ENCODE measurements at places on chromosomes 3 and 15.

GRCh38 chr15:23694592-23694991 lies 7.5 kb upstream of the NDN start:
- DNase-seq: no peak

DNA sequence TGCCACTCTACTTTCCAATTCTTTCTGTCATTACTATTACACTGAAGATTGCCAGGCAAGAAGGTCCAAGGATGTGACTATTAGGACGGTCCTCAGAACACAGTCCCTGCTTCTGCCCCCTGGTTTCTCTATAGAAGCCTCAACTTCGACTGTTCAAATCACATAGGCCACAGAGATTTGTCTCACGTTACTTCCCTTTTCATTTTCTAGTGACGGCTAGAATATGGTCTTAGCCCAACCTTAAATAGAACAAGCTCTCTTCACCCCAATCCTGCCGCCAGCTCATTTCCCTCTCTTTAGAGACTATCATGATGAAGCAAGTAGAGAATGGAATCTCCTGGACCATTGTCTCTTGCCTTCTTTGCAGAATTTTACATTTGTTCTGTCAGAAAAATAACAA lies 84.9 kb downstream of the TIGIT start:
- no peak for DNase-seq

GRCh38 chr3:14430053-14430452 lies 27.6 kb downstream of the SLC6A6 start:
- no peak for DNase-seq

- no peak for DNase-seq
Observed at GRCh38 chr15:31371520-31372240, 45.0 kb downstream of the KLF13 start.

GRCh38 chr3:33911525-33912322 lies 113.3 kb downstream of the PDCD6IP start:
- DNase-seq: no peak

DNA sequence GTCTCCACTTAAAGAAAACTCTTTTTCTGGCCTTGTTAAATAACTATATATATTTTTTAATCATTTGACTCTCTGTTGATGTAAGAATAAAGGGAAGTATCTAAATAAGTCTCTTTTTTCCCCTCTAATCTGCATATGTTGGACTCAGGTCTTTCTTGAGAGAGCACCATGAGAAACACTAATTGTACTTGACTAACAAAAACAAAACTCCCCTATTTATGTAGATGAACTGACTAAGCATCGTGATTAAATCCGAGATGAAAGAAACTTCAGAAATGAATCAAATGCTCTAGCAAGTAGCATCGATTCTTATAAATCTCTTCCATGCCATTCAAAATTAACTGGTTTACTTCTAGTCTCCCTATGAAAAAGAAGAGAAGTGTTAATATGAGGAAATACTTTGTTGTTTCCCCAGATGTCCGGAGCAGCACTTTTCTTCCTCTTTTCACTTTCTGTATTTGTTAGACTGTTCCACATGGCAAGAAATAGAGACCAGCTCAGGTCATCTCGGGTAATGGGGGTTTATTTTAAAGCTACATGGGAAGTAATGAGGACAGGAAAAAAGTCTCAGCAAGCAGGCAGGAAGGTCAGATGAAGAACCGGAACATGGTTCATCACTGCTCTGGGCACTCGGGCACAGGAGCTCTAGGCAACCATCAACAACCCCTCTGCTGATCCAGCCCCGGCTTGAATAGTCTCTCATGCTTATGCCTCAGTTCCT lies 288.3 kb downstream of the CNTN6 start:
- no peak for DNase-seq

- no peak for DNase-seq
Observed at GRCh38 chr3:185789134-185789533, 35.7 kb downstream of the IGF2BP2 start.

GRCh38 chr15:38195191-38195901 lies 57.3 kb upstream of the SPRED1 start:
- DNase-seq: no peak

GRCh38 chr15:81942655-81943195 lies 103.1 kb downstream of the MEX3B start:
- DNase-seq: no peak

DNA sequence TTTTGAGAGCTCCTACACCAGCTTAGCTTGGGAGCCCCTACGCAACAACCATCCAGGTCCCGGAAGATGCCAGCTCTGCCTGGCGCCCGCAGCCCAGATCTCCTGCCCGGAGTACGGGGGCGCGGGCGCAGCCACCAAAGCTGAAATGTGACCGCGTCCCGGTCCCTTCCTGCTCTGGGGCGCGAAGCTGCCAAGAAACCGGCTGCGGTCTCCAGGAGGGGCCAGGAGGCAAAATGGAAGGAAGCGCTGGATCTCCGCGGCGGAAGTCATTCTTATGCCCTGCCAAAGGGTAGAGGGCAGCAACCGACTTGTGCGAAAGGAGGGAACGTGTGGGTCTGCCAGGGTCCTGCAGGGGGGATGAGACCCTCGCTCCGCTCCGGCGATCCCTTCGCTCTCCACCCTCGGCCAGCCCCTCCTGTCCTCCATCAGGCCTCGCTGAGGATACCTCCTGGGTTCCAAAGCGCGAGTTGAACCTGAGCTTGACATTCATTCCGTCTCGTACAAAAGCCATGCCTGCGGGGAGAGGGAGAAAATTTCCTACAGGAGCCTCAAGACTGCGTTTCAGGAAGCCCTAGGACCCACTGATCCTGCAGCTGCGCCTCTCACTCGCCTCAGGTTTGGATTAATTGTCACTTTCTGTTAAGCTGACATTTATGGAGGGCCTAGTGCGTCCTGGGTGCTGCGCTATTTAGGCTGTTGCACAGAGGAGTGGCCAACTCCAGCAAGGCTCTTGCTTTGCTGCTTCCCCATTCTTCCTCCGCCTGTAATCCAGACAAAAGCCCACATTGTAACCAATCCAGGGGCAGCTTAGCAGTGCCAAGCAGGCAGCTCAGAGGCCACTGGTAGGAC lies 98.3 kb upstream of the VGLL3 start:
- DNase-seq: no peak

DNA sequence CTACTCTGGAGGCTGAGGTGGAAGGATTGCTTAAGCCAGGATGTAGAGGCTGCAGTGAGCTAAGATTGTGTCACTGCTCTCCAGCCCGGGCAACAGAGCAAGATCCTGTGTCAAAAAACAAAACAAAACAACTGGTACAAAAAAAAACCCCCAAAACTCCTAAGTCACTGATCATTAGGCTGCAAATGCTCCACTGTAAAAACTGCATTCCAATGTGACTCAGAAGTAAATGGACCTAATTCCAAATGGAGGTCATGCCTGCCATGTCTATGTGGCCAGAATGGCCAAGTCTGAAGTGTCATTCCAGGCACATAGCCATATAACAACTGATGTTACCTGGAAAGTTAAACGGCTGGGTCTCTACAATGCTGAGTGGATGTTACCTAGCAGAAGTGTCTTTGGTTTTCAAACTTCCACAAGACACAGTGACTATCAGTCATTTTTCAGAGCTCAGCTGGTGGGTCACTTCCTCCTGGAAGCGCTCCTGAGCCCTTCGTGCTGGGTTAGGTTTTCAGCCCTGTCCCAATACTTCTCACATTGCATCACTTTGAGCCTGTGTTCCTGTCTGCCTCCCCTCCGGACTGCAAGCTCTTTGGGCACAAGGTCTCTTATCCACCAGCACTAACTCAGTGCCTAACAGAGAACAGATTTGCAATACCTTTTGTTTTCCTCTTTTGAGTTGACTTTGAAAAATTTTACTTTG lies 10.6 kb downstream of the FSTL1 start:
- no peak for DNase-seq

DNA sequence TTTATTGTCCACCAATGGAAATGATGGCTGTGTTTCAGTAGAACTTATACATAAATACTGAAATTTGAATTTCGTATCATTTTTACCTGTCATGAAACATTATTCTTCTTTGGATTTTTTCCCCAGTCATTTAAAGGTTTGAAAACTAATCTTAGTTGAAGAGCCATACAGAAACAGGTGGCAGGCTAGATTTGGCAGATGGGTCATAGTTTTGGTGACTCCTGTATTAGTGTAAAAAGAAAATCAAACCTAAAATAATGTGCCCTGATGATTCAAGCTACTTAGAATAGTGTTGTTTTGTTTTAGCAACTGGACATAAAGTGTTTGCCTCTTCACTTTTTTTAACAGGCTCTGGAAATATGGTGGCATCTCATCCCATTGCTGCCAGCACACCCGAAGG lies 68.9 kb downstream of the SIDT1 start:
- no peak for DNase-seq

DNA sequence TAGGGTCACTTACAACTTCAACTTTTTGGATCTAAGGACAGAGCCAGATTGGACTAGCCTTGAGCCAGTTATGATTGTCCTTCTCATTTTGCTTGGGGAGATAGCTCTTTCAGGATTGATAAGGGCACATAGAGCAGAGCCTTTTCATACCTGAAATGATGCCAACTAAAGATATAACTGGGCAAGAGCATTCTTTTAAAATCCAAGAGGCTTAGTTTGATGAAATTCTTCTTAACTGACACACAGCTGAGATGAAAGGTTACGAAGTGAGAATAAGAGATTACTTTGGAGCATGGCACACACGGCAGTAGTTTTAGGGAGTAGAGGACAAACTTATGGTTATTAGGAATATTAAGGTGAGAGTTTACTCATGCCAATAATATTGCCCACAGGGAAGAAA lies 12.7 kb downstream of the CD200 start:
- no peak for DNase-seq

- DNase-seq: no peak
Observed at GRCh38 chr3:197227780-197228574, 70.4 kb downstream of the DLG1 start.

GRCh38 chr3:73018790-73019441 lies 22.3 kb downstream of the PPP4R2 start:
- no peak for DNase-seq

- no peak for DNase-seq
Observed at GRCh38 chr3:161230621-161231171, 9.6 kb downstream of the NMD3 start.

- no peak for DNase-seq
Observed at GRCh38 chr3:45573591-45573990, 21.0 kb upstream of the LIMD1 start.

GRCh38 chr3:187736418-187736871 lies 8.8 kb downstream of the BCL6 start:
- no peak for DNase-seq

- no peak for DNase-seq
Observed at GRCh38 chr15:67349634-67350033, 95.0 kb downstream of the IQCH start.

DNA sequence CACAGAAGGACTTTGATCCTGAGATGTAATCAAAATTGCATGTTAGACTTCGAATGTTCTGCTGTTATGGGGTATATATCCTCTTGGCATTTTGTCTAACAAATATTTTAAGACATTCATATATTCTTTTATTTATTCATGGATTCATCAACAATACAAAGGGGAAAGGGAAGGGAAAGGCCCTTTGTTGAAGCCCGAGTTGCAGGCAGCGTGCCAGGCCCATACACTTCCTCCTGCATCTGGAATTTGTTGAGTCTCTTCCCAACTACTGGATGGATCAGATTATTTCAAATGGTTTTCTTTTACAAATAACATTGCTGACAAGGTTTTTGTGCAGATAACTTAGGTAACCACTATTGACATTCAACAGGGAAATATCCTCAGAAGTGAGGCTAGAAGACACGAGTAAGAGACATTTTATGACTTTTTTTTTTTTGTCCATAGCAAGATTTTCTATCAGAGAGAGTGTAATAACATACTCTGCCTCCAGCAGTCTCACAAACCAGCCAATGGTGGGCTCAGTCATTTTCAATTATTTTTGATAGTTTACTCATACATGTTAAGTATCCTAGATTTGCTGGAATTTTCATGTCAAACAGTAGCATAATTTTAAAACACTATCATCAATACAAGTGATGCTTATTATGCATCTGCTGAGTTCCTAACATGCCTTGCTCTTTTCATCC lies 94.3 kb downstream of the RPL39L start:
- DNase-seq: no peak

DNA sequence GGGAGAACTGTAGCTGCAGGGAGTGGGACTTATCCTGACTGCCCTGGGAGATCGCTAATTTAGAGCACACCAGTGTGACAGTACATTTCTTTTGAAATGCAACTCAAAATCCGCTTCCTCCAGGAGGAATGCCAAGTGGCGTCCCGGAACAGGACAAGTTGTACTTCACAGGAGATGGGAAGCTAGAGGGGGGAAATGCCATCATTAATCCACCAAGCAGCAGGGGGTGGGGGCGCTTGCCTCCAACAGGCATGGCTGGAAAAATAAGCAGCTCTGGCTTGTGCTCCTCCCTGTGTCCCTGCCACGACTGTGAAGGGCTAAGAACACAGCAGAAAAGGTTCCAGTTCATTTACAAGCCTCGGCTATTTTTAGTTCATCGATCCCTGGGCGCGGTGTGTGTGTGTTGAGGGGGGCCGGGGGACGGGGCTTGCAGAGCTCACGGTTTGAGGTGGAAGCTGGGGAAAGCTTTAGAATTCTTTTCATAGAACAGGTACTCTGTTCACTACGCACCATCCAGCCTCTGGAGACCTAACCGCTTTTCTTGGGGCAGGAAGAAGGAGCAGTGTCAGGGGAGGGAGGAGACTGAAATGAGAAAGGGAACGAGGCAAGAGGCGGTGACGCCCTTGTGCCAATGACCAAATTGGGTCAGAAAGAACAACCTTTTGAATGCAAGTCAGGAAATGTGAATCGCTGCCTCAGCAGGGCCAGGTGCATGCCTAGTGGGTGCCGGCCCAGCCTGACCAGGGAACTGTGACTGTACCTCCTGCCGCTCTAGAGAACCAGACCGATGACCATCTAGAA lies 51.8 kb upstream of the DGKG start:
- DNase-seq: no peak

DNA sequence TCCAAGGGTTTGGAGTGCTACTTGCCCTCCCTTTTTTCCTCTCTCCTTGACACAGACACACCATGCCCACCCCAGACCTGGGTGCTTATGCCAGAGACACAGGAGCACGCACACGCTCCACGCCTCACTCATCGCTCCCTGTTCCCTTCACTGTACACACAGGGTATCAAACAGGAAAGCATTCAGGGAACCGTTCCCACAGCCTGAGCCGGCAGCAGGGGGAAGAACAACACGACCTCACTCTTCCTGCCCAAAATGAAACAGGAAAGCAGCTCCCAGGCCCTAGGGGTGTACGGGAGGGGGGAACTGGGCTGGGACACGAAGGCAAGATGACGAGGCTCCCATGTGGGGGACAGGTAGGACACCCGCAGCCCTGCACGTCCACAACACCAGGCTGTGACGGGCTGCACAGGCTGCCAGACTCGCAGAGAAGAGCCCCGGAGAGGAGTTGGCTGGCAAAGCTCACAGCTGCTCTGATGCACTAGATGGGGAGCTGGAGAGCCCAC lies 11.2 kb downstream of the DLL4 start:
- DNase-seq: no peak

Data from activated T-helper 9 cell treated with anti-CD3 and anti-CD28 coated beads, Interleukin-2, amount 50 U/mL, for 16 hours (primary cell).